Kidney epithelial cell (primary cell): ENCODE measurements at places on chromosomes 11 and 22. TPM values are rescaled to one million over a fixed set of nuclear protein-coding genes. Genes with fewer than 3 reads are reported as not detected.

DNA sequence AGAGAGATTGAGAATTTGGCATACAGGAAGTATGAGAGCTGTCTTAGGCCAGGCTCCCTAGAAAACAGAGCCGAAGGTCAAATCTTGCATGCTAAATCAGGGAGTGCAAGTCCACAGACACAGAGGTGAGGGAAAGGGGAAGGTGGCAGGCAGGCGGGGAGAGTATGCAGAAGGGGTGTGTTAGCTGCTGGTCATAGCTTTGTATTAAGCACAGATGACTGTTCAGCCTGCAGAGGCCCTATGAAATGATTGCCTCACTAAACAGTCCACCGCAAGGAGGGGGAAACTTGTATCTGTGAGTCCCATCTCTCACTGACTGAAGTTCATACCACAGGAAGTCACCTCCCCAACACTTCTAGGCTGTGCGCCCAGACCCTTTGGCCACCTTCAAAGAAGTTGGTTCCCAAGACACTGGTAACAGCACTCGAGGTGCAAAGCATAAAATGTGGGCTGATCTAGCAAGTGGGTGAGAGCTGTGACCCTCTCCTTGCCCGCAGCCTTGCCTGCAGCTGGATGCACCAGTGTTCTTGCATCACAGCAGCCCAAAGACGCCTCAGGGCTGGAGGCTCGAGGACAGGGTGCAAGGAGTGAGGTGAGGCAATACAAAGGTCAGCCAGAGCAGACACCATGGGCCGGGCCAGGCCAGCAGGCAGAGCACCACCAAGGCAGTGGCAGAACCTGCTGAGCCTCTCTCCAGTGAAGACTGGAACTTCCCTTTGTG lies 115.3 kb upstream of the TBCEL start:
- DNase-seq = no peak

DNA sequence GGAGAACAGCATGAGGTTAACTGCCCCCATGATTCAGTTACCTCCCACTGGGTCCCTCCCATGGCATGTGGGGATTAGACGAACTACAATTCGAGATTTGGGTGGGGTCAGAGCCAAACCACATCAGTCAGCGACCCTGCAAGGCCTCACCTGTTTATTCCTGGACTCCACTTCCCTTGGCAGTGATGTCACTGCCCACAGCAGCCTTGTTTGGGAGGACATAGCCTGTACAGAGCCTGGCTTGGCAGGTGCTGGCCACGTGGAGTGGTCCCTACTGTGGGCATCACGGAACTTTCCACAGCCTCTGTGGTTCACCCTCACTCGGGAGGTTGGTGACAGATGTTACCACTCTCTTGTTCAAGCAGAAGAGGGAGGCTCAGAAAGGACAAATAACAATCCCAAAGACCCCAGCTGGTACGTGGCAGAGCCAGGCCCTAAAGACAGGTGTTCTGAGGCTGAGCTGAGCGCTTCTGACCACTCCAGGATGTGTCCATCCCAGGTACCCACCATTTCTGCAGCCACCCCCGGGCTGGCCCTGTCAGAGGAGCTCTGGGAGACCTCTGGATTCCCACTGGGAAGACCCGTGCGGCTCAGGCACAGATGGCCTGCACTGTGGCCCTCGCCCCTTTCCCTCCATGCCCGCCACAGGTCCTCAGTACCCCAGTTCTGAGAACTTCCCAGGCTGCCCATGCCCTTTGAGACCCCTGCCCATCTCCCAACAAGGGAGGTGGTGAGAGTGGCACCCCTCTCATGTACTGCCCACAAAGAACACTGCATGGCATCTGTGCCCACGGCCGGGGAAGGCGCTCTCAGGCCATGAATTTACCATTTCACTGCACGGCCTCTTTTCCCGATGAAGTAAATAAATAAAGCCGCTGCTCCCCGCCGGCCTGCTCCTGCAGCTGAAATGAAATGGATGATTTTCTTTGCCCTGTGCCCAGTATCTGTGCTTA lies 605.8 kb downstream of the TBC1D22A start:
- no peak for DNase-seq

DNA sequence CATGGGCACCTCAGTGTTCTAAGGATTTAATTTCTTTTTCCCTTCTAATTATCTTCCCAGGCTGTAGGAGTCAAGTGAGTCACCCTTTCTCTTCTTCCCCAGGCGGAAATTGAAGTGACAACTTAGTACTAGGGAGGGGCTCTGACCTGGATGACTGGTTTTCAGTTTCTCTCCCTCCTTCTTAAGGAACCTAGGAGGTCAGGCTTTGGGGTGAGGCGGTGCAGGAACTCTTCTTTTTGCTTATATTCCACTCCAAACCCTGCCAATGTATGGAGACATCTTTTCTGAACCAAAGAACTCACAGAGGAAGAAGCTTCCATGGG lies 12.6 kb downstream of the ZDHHC5 start:
- peak; percentile 47 for DNase-seq

DNA sequence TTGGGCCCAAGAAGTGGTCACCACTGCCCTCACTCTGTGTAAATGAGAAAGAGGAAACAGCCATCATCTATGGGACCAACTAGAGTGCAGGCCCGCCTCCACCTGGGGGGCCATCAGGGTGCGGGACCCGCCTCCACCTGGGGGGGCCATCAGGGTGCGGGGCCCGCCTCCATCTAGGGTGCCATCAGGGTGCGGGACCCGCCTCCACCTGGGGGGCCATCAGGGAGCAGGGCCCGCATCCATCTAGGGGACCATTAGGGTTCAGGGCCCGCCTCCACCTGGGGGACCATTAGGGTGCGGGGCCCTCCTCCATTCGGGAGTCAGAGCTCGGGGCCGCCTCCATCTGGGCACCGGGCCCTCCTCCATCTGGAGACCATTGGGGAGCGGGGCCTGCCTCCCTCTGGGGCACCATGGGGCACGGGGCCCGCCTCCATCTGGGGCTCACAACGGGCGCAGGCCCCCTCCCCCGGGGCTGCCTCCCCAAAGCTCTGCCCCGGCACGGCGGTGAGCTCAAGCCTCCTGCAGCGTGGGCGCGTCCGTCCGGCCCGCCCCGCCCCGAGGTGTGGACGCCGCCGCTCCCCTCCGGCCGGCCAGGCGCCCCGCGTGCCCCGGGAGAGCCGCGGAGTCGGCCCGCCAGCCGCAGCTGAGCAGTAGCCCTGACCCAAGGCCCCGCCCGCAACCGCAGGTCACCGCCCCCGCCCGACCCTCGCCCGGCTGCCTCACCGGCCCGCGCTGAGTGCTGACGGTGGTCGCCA lies 512 bp downstream of the TOLLIP start:
- DNase-seq = no peak

GRCh38 chr11:117230286-117230961 lies 1.4 kb downstream of the PCSK7 start:
- no peak for DNase-seq

DNA sequence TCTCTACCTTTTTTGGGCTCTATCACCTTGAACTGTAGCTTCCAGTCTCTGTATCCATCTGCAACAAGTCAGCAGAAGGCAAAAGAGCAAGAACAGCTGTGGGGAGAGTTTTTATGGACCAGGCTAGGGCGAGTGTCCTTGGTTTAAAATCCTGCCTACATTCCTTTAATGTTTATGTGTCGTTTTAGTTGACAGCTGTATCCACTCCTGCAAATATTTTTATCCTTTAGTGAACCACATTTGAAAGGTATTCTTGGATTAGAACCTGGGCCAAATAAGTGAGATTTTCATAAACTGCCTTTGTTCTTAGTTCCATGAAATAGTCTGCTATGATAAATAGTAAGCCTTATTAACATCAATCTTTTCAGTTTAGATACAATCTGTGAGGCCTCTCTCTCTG lies 712.2 kb downstream of the ETS1 start:
- DNase-seq = no peak

GRCh38 chr11:91081440-91082043 lies 858.7 kb upstream of the CHORDC1 start:
- peak; percentile 32 for DNase-seq

- no peak for DNase-seq
Observed at GRCh38 chr11:86873573-86874083, 73.3 kb downstream of the PRSS23 start.

DNA sequence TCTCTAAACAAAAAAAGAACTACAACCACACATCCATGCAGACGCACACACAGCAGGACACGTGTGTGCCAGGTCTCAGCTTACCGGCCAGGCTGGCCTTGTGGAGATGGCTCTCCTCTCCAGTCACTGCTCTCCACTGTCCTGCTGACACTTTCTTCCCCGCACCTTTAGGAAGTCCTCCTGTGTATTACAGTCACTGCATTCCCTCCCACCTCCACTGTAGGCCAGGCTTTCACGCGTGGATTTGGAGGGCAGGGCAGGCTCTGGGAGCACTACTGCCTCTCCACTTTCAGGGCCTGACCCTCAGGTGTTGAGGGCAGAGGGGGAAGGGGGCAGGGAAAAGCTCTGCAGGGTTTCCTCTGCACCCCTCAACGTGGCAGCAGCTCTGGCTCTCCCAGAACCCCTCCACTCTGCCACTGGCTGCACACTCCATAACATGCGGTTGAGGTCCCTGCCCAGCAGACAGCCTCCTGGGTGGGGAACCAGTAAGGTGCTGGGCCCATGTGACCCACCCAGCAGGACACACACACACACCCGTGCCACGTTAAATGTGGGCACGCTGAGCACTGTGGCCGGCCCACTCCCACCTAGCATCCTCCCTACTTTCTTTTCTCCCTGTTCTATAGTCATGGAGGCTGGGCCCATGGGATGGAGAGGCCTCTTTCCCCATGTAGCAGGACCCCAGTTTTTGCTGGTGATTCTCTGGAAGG lies 107.0 kb upstream of the PITPNB start:
- DNase-seq = no peak

DNA sequence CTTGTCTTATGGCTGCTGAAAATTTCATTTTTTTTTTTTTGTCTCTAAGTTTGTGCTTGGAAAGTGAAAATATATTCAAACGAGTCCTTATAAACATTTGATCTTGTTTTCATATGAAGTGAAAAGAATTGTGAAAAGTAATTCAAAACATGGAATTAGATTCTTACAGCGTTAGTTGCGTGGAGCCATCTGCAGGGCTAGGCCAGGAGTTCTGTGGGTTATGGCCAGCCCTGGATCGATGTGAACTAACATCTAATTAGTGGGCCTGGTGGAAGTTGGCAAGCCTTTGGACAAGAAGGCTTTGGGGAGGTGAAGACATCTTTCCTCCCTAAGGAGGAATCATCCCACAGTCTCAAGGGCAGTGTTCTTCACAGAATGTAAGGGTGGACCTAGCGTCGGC lies 37.2 kb downstream of the PARVA start:
- no peak for DNase-seq

GRCh38 chr11:97269527-97269926 lies 879.7 kb downstream of the JRKL start:
- no peak for DNase-seq

DNA sequence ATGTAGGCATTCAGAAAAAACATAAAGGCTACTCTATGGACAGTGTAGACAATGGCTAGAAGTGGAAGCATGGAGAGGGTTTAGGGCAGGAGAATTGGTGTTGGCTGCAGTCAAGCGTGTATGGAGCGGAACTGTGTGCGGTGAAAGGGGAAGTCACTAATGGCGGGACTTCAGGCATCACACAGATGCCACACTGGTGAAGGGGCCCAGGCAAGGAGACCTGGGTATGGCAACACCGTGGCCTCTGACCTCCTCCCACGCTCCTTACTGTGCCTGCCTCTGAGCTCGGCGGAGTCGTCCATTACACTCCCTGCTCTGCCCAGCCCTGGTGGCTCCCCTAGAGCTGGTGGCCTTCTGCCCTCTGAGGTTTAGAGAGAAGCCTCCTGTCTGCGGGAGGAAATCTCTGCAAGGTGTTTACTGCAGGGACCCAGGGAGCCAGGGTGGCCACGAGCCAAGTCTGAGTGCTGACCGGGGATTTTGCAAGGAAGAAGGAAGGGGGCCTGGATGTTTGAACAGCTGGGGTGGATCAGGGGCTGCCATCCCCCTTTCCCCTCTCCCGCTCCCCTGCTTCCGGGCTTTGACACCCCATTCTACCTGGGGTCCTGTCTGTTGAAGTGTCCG lies 75.1 kb upstream of the TSPAN18 start:
- no peak for DNase-seq

DNA sequence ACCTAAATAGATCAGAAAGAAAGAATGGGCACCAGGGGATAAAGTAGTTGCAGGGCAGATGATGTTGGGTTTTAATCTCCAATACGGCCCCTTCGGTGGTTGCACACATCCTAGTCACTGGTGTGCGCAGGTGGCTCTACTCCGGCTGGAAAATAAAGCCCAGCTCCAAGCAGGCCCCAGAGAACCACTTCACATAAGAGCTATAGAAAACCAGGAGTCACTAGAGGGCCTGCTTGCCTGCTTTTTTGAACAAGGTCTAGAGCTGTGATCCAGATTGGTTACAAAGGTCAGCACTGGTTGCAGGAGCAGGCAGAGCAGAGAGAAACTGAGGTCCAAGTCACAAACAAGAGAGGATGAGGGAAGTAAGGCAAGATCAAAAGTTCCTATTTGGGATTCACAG lies 41.5 kb upstream of the MS4A8 start:
- DNase-seq = no peak

DNA sequence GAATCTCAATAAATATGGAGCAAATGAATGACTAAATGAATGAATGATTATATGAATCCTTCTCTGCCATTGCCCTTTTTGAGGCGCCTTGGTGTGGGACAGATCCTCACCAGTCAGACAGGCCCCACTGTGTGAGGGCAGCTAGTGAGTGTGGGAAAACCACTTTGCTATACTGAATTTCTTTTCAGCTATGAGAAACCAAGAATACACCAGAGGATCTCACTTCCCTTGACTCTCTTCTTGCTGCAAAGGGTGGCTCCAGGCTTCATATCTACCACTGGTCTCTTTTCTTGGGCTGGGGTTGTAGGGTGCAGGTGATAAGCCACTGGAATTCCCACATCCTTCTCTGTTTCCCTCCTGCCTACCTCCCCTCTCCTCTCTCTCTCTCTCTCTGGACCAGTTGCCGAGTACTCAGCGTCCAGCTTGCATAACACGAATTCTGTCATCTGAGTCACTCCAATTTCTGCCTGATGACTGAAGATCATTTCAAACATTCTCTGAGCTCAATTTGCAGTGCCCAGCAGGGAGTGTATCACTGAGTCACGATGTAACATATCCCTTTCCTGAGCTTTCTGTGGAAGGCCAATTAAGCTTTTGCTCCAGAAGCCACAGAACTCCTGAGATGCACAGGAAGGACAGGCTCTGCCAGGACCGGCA lies 304.3 kb upstream of the NCAM1 start:
- no peak for DNase-seq

CAPN5 gene
- 7.8 and 9.7 TPM in 2 replicates for total RNA-seq

BTG4 gene
- 0.08 TPM in 1 of 2 replicates, not detected in the other for total RNA-seq

PDGFD gene
- 3.4 and 3.5 TPM in 2 replicates for total RNA-seq

CYTH4 gene
- total RNA-seq = not detected in 2 replicates

OR6A2 gene
- not detected in 2 replicates for total RNA-seq
